ENCODE measurements at places on chromosomes 2 and 18.

- DNase-seq, result no peak
Measured at GRCh38 chr2:239331560-239331959, 69.3 kb downstream of the HDAC4 start.

DNA sequence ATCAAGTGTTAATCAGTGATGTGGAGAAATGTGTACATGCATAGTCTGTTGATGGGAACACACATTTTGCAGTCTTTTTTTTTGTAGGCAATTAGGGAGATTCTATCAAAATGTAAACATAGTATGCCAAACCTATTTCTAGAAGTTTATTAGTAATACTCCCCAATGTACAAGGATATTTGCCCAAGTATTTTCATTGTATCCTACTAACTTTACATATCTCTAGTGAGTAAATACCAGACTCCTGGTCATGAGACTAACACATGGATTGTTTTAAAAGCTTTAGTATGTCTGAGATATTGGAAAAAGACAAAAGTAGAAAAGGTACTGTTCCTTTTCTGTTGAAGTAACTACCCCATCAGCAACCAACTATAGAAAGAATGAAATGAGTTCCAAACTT lies 513.0 kb downstream of the PTPRM start:
- DNase-seq, result no peak

GRCh38 chr18:56330366-56331110 lies 307.9 kb downstream of the TXNL1 start:
- no peak for DNase-seq

DNA sequence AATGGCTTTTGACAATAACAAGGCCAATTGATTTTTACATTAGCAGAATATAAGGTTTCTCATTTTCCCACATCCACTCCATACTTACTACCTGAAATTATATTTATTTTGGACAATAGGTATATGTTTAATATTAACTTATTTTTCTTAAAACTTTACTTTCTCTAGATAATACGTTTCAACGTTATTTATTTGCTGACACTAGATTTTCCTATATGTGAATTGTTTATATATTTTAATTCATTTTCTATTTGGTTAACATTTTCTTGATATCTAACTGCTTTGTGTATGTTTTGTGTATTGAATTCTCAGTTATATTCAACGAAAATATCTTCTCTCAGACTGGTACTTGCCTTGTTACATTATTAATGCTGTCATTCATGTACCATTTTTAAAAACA lies 199.9 kb upstream of the TMEFF2 start:
- no peak for DNase-seq

DNA sequence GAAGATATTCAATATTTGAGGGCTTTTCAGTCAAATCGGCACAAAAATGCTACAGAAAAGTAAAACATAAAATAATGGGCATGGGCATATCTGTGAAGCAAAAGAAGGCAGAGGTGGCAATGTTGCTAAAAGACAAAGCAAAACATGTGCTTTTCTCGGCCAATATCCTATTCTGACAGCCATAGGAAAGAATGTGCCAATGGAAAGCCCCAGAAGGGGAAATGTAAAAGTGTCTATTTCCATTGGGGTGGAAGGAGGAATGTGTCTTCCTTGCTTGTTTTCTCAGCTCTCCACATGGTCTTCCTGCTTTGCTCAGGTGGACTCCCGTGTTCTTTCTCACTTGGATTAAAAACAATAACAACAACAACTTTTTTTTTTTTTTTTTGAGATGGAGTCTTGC lies 13.7 kb upstream of the PER2 start:
- DNase-seq, result no peak

DNA sequence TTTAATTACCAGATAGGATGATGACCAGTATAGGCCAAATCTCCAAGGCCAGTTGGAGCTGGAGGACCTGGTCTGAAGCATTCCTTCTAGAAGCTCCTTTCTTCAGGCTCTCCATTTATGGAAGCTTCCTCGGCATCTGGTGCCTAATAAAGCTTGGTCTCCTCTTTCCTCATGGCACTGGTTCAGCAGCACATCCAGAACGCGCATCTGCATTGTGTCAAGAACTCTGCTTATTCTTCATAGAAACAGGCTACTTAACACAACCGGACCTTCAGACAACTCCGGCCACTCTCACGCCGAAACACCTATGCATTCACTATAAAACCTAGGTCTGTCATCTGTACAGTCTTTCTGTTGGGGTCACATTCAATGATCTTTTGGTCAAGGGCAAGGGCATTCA lies 99.8 kb downstream of the COL6A3 start:
- DNase-seq, result no peak

DNA sequence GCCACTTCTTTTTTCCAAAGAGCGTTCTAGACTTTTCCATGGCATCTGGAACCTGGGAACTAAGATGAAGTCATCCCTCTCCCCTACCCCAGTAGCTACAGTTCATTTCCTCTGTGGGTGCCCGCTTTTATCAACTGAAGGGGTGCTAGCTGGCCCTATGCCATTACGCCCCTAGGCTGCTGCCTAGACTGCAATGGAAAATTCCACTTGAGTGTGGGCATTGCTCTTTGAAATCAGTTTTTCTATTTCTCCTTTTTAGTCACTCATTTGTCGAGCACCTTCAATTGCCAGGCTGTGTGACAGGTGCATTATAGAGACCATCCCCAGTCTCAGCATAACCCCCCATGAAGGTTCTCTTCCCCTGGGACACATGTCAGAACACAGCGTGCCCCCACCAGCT lies 7.3 kb downstream of the TEX51 start:
- no peak for DNase-seq

All from activated CD4-positive, CD25-positive, alpha-beta regulatory T cell (primary cell).